ENCODE measurements at places on chromosomes 12 and 14.

- no peak for DNase-seq
- H3K36me3 ChIP-seq, result no peaks in the 10 kb centered on the region
- H3K27me3 ChIP-seq, result peaks cover 10% of the 10 kb centered on the region
- H3K27ac ChIP-seq, result no peak overlapping the region
- peaks cover 24% of the 10 kb centered on the region for H3K4me1 ChIP-seq
These were observed 239.7 kb downstream of the SLC41A2 start for GRCh38 chr12:104718304-104718929.

GRCh38 chr14:82046512-82047226 is 513.0 kb upstream of the SEL1L start:
- peaks cover 5% of the 10 kb centered on the region for H3K36me3 ChIP-seq
- no peak for DNase-seq
- H3K27me3 ChIP-seq, result no peaks in the 10 kb centered on the region

GRCh38 chr14:100100032-100100703 is 34.9 kb downstream of the EVL start:
- H3K27me3 ChIP-seq, result peaks cover 11% of the 10 kb centered on the region
- DNase-seq, result no peak
- H3K4me1 ChIP-seq, result peaks cover 32% of the 10 kb centered on the region
- H3K36me3 ChIP-seq, result no peaks in the 10 kb centered on the region
- no peak overlapping the region for H3K4me3 ChIP-seq

DNA sequence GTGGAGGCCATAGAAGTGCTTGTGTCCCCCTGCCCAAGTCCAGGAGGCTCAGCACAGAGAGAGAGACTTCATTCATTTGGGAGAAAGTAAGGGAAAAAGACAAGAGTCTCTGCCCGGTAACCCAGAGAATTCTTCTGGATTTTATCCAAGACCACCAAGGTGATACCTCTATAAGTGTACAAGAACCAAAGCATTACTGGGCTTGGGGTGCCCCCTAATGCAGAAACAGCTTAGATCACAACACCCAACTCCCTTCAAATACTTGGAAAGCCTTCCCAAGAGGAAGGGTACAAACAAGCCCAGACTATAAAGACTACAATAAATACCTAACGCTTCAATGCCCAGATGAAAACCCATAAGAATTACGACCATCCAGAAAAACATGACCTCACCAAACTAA is 119.7 kb upstream of the PDE3A start:
- no peak for DNase-seq
- H3K4me1 ChIP-seq, result no peaks in the 10 kb centered on the region
- H3K27me3 ChIP-seq, result peaks cover 3% of the 10 kb centered on the region
- no peak overlapping the region for H3K27ac ChIP-seq
- 0 out of 2 replicates have a peak, but pooled peaks cover 5% of the 10 kb centered on the region for H3K36me3 ChIP-seq

- peaks cover 31% of the 10 kb centered on the region for H3K27me3 ChIP-seq
- no peaks in the 10 kb centered on the region for H3K36me3 ChIP-seq
- DNase-seq, result no peak
- H3K27ac ChIP-seq, result no peak overlapping the region
- no peak overlapping the region for H3K4me3 ChIP-seq
These were observed 7.5 kb downstream of the WIF1 start for GRCh38 chr12:65113621-65114035.

DNA sequence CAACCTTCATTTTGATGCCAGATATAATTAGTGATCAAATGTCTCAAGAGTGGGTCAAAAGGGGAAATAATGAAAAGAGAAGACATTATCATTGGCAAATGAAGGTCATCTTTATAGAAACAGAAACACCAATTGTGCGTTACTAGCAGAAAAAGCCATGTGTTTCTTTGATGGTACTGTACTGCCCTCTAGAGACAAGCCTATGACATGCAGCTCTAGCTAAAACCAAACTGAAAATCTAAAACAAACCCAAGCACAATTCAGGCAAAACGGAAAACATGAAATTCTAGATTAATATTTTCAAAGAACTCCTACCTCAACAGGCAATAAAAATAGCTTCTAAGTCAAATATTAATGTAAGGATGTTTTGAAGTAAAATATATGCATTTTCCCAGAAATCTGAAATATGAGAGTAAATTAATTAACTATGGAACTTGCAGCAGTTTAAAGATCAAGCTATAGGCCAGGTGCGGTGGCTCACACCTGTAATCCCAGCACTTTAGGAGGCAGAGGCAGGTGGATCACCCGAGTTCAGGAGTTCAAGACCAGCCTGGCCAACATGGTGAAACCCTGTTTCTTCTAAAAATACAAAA is 115.4 kb downstream of the KLHL28 start:
- peak; percentile 44 for DNase-seq
- H3K27me3 ChIP-seq, result peaks cover 4% of the 10 kb centered on the region
- no peaks in the 10 kb centered on the region for H3K4me1 ChIP-seq
- no peak overlapping the region for H3K4me3 ChIP-seq
- H3K27ac ChIP-seq, result no peak overlapping the region

- no peak overlapping the region for H3K4me3 ChIP-seq
- no peaks in the 10 kb centered on the region for H3K36me3 ChIP-seq
- peaks cover 26% of the 10 kb centered on the region for H3K4me1 ChIP-seq
- H3K27ac ChIP-seq, result peak overlapping the region; percentile 28
- peak; percentile 33 for DNase-seq
These were observed 375.3 kb downstream of the C12orf75 start for GRCh38 chr12:105705765-105706164.

DNA sequence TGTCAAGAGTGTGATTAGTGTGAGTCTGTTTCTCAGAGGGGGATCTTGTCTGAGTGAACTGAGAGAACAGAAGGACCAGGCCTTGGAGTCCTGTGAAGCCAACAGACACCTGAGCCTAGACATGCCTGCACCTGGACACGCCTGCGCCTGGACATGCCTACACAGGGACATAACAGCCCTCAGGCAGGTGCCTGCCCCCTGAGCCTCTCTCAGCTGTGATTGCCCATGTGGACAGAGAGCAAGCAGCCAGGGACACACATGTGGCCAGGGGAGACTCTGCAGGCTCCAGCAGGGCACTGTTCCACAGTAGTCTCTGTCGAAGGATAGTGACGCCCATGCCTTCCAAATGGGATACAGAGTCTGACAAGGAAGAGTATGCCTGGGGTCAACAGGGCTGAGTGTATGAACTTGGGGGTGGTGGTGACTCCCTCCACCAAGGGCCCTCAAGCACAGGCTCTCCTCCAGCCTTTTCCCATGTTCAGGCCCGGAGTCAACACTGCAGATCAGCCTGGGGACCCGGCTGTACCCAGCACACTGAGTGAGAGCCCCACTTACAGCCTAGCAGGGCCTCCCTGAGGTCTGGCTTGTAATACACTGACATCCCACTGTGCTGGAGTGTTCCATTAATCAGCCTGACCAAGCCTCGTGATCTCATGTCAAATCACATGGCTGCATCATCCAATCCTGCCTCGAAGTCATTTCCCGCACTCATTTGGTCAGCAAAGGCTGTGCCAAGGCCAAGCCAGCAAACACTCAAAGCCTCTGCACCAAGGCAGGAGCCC is 173.0 kb downstream of the CALM1 start:
- peaks cover 4% of the 10 kb centered on the region for H3K36me3 ChIP-seq
- H3K27me3 ChIP-seq, result no peaks in the 10 kb centered on the region
- H3K4me1 ChIP-seq, result no peaks in the 10 kb centered on the region

GRCh38 chr14:62691647-62692489 is 353.4 kb downstream of the KCNH5 start:
- H3K27ac ChIP-seq, result peak overlapping the region; percentile 18
- no peak overlapping the region for H3K4me3 ChIP-seq
- no peaks in the 10 kb centered on the region for H3K27me3 ChIP-seq
- H3K4me1 ChIP-seq, result no peaks in the 10 kb centered on the region

DNA sequence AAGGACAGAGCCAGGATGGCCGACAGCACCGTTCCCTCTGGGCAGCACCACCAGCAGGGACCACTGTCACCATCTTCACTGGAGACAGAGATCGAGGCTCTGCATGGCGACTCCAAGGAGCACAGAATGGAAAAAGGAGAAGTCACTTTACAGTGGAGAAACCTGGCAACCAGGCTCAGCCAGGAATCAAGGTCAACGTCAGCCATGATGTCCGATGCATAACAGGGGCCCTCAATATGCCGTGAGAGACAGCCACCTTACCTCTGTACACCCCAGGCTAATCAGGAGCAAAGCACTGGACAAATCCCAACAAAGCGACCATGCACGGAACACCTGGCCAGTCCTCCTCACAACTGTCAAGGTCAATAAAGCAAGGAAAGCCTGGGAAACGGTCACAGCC is 20.6 kb upstream of the SFSWAP start:
- H3K27ac ChIP-seq, result no peak overlapping the region
- peaks cover 18% of the 10 kb centered on the region for H3K27me3 ChIP-seq
- no peak for DNase-seq
- H3K4me3 ChIP-seq, result no peak overlapping the region
- no peaks in the 10 kb centered on the region for H3K36me3 ChIP-seq

DNA sequence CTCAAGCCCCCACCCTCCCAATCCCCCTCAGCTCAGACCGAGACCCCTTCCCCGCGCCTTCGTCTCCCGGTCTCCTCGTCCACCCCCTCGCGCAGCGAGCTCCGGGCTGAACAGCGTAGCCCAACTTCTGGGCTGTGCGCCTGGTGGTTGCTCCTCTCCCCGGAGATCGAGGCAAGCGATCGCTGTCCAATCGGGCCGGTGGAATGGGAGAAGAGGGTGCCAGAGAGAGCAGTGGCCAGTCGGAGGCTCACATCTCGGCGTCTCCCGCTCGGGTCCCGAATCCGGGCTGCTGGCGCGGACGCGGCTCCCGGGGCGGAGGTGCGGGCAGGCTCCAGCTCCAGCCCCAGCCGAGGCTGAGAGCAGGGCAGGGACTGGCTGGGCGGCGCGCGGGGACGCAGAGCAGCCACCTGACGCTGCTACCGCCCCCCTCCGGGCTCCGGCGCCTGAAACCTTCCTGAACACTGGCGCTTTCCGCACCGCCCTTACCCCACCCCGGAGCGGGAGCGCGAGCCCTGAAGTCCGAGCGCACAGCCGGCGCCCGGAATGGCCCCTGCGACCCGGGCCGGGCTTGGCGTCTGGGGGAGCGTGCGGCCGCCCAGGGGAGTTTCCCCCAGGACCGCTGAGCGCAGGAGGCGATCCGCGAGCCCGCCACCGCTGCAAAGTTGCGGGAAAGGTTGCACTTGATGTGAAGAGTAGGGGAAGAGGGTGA is 508 bp upstream of the KCNH5 start:
- peaks cover 15% of the 10 kb centered on the region for H3K27me3 ChIP-seq
- H3K36me3 ChIP-seq, result no peaks in the 10 kb centered on the region
- DNase-seq, result no peak
- no peaks in the 10 kb centered on the region for H3K4me1 ChIP-seq
- 0 out of 2 replicates have a peak overlapping the region, but pooled peaks have one; percentile 34 for H3K4me3 ChIP-seq

- H3K27ac ChIP-seq, result no peak overlapping the region
- H3K27me3 ChIP-seq, result peaks cover 2% of the 10 kb centered on the region
- H3K4me3 ChIP-seq, result no peak overlapping the region
- no peak for DNase-seq
- peaks cover 8% of the 10 kb centered on the region for H3K4me1 ChIP-seq
- H3K36me3 ChIP-seq, result no peaks in the 10 kb centered on the region
These were observed 69.4 kb upstream of the DYRK2 start for GRCh38 chr12:67578976-67579661.

DNA sequence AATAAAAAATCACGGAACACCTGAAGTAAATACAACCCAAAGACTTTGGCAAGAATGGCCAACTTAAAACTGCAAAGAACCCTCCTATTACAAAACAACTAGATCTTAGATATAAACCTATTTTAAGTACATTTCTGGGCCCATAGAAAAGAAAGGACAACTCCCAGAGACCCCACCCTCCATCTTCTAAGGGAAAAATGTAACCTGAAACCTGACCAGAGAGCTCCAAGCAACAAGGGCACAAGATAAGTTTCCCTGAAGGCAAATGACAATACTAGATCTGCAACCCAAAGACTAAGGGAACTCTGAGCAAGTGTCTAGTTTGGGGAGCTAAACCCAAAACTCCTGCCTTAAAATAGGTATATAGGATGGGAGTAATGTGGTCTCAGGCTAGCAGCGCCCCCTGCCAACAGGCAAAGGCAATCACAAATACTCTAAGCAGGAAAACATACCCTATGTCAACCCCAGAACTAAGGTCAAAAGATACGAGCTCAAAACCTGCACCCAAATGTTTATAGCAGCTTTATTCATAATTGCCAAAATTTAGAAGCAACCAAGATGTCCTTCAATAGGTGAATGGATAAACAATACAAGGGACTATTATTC is 218.9 kb downstream of the ITPR2 start:
- H3K4me3 ChIP-seq, result no peak overlapping the region
- no peaks in the 10 kb centered on the region for H3K4me1 ChIP-seq
- no peak overlapping the region for H3K27ac ChIP-seq
- DNase-seq, result no peak

- peaks cover 55% of the 10 kb centered on the region for H3K4me1 ChIP-seq
- peak overlapping the region; percentile 83 for H3K27ac ChIP-seq
- peak overlapping the region; percentile 73 for H3K4me3 ChIP-seq
- H3K36me3 ChIP-seq, result peaks cover 5% of the 10 kb centered on the region
- no peaks in the 10 kb centered on the region for H3K27me3 ChIP-seq
- DNase-seq, result peak; percentile 86
These were observed 12.1 kb upstream of the NTN4 start for GRCh38 chr12:95802482-95803270.

DNA sequence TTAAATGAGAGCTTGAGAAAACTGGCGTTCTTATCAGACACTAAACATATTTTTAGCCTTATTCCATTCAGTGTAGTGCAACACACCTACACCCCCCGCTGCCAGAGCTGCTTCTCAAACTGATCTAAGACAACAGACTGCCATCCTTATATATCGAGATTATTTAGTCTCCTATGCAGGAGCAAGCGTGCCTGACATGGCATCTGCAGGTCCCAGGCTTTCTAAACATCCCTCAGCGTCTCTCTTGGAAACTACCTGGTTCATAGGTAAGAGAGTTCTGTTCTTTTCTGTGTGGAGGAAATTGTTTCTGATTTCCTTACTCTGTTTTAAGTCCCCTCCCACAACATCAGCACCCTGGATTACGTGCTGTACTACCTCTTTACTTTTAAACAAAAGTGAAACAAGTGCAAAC is 117.1 kb upstream of the PTPRB start:
- H3K27me3 ChIP-seq, result peaks cover 3% of the 10 kb centered on the region
- H3K36me3 ChIP-seq, result no peaks in the 10 kb centered on the region
- DNase-seq, result no peak

DNA sequence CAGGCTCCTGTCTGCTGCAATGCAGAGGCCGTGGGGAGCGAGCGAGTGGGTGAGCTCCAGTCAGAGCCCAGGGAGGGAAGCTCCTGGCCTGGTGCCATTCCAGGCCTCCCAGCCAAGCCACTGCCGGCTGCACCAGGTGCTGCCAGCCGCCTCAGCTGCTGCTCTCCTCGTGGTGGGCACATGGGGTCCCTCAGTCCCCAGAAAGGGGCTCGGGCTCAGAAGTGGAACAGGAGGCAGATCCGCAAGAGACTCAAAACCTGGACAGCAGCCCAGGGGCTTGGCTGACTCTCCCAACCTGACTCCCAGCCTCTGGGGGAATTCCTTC is 2.4 kb downstream of the ABCB9 start:
- H3K36me3 ChIP-seq, result no peaks in the 10 kb centered on the region
- H3K4me1 ChIP-seq, result peaks cover 14% of the 10 kb centered on the region
- DNase-seq, result no peak
- H3K4me3 ChIP-seq, result no peak overlapping the region

DNA sequence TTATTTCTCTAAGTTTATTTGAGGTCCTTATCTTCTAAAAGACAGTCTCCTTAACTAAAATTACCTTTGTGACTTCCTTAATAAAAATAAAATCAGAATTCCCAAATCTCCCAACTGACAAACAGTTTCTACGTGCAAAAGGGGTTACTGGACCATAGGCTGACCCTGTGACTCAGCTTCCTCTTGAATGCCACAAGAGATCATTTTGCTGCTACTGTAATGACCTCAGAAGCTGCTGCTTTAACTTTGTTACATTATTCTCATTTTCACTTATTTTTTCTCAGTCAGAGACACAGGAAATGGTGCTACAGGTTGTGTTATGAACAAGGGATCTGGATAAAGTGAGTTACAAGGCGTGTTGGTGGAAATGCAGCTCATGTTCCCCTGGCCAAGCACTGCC is 132.2 kb upstream of the TMTC2 start:
- H3K4me1 ChIP-seq, result no peaks in the 10 kb centered on the region
- H3K4me3 ChIP-seq, result no peak overlapping the region
- no peak overlapping the region for H3K27ac ChIP-seq
- H3K36me3 ChIP-seq, result no peaks in the 10 kb centered on the region
